GM19239 (cell line): ENCODE measurements at places on chromosomes 4 and X.

DNA sequence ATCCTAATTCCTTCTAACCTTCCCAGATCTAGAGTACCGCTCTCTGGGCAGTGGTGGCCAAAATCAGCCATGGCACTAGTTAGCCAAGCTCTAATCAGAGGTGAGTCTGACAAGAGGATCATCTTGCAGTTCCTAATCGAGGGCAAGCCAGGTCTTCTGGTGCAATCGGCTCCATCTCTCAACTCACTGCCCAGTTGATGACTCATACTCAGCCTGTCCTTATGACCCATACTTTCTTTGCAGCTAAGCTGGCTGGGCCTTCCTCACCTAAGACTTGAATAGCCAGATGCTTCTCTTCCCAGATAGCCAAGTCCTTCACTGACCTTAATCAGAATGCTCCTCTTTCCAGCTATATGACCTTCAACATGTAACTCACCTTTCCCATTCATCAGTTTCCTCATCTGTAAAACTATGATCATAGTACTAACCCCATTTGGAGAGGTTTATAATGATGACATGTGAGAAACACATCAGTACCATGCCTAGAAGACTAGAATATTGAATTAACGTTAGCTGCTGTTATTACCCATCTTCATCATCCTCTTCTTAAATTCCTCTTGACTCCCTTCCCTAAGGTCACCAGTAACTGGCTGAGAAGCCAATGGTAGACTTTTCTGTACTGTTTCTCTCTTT is 57.1 kb downstream of the RELL1 start:
- no peak for DNase-seq

DNA sequence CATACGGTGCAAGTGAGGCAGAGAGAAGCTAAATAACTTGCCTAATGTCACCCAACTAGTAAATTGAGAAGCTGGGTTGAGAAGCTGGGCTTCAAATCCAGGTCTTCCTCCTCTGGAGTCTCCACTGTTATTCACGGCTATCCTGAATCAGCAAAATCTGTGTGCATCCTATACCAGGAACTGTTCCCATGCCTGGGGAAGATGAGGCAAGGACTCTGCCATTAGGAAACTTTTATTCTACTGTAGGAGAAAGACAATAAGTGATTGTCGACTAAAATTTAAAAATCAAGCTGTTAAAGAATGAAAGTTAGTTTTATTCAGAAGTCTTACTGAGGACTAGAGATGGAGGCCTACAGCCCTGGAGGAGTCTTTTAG is 872 bp upstream of the TEC start:
- DNase-seq, result no peak

- no peak for DNase-seq
These were observed 24.1 kb downstream of the ZCCHC12 start for GRCh38 chrX:118847676-118848075.

GRCh38 chr4:179110356-179110755 is 1668.1 kb upstream of the AGA start:
- DNase-seq, result no peak
